ENCODE measurements at places on chromosomes 1 and 21.

GRCh38 chr1:43934101-43934985 lies 742 bp downstream of the ARTN start:
- DNase-seq = peak; percentile 65

GRCh38 chr1:83086346-83086745 lies 912.6 kb downstream of the TTLL7 start:
- no peak for DNase-seq

- peak; percentile 48 for DNase-seq
Measured at GRCh38 chr1:9009438-9010370, 16.5 kb downstream of the SLC2A7 start.

GRCh38 chr1:39839651-39840050 lies 43.7 kb downstream of the TRIT1 start:
- no peak for DNase-seq

DNA sequence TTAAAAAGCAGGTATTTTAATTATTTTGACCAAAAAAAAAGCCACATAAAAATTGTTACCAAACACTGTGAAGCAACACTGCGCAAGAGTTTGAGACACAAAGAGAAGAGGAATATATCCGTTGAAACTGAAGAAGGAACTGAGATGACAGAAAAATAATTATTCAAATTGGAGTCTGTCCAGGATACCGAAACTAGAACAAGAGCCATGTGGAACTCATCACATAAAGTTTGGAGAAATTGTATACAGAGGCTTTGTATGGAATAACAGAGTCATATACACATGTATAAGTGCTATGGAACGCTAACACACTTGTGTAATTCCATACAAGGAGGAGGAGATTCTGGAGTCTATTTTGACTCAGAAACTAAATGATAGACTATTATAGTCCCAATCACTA lies 675.1 kb upstream of the ADGRL2 start:
- no peak for DNase-seq

- no peak for DNase-seq
Measured at GRCh38 chr1:163799190-163799805, 477.5 kb downstream of the NUF2 start.

DNA sequence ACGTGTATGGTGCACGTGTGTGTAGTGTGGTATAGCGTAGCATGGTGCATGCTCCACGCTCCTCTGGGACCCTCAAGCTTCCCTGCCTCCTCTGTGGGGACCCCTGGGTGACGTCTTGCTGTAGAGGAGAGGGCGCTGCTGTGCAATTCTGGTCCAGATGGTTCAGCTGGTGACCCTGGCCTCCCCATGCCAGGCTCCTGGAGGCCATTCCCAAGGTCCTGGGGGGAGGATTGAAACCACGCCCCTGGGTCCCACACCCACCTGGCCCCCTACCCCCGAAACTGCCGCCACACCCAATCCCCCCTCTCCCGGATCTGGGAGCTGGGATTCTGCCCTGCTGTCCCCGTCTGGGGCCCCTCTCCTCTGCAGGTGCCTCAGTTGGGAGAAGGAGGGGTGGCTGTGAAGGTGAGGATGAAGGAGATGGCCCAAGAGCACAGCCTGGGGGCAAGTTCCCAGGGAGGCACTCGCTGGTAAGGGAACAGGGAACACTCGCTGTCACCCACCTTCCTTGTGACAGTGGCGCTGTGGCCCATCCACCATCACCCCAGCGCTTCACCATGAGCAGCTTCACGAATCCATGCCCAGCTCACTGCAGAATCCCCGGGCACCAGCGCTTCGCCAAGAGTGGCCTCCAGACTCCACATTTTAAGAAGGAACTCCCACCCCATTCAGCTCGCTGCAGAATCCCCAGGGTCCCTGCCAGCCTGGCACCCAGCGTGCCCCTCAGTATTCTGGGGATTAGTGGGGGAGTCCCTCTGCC lies 38.0 kb downstream of the WDR4 start:
- no peak for DNase-seq

DNA sequence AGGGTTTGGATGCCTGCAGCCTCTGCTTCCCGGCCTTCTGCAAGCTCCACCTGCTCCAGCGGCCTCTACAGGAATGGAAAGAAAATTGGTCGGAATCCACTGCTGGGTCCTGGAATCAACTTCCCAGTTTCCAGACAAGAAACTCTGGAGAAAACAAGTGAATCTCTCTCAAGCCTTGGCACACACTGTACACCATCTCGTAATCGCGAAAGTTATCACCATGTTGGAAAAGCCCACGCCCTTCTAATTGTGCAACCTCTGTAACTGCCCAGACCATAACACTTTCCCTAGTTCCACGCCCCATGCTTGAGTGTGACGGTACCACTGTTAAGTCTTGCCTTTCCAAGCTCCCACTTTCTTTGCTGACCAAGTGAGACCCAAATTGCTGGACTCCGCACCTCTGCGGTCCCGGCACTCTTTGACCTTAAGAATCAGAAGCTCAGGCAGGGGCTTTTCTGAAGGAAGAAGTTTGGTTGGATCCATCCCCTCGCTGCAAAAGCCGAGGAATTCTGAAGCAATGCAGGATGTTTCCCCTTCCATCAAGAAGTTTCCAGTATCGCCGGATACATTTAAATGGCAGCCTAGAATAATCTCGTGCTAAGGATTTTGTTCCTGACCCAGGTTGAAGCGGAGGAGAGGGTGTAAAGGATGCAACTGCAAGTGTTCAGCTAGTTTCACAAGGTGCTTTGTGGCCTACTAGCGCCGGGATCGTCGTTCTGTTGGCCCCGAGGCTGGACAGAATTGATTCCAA lies 6.2 kb downstream of the NR5A2 start:
- no peak for DNase-seq

- DNase-seq = no peak
Measured at GRCh38 chr1:16905868-16906702, 10.3 kb downstream of the RNU1-2 start.

DNA sequence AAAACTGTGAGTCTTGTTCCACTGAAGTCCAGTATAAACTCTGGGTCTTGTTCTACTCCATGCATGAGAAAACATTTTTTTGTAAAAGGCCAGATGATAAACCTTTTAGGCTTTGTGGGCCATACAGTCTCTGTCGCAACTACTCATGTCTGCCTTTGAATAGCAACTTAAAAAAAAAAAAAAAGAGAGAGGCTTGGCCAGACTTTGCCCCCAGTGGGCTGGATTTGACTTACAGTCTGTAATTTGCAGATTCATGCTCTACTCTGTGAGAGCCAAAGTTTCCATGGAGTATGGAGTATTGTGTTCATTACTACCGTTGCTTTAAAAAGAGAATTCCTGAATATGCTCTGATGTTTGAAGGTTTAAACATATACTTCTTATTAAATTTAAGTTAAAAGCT lies 654.9 kb upstream of the PKN2 start:
- no peak for DNase-seq

GRCh38 chr1:17755120-17755519 lies at the start of gene ACTL8:
Gene ACTL8, plus strand, starts transcription at chr1:17755333. Its CDS starts 67,676 bp downstream, at chr1:17823009.
- no peak for DNase-seq

DNA sequence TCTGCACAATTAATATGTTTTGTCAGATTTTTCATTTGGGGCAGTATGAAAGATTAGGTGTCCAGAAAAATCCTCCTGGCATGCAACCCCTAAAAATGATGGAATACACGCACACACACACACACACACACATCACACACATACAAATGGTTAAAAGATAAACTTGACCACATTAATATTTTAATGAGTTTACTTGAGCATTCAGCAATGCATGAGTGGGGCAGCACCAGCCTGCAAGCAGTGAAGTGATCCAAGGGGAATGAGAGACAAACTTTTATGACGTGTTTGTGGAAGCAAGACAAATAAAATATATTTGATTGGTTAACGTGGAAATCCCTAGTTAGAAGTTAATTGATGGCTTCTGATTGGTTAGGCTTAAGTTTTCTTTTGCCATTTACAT lies 29.1 kb upstream of the SOAT1 start:
- DNase-seq = no peak

DNA sequence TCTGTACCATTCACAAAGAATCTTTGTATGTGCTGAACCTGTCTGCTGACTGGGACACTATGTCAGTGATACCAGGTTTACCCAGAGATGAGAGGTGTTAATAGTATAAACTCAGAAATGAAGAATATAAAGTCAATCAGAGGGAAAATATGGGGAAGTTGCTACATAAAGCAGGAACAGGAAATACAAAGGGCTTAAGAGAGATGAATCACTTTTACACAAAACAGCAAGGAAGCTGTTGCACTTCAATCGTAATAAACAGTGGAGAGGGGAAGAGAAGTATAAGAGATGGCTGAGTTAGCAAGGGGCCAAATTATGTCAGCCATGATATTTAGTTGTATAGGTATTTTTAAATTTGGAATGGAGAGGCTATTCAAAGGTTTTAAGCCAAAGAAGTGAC lies 890.2 kb upstream of the NCAM2 start:
- DNase-seq = no peak

- DNase-seq = no peak
Measured at GRCh38 chr1:112255080-112255479, 140.9 kb upstream of the CTTNBP2NL start.

- no peak for DNase-seq
Measured at GRCh38 chr1:6329396-6329795, 64.2 kb downstream of the ACOT7 start.

DNA sequence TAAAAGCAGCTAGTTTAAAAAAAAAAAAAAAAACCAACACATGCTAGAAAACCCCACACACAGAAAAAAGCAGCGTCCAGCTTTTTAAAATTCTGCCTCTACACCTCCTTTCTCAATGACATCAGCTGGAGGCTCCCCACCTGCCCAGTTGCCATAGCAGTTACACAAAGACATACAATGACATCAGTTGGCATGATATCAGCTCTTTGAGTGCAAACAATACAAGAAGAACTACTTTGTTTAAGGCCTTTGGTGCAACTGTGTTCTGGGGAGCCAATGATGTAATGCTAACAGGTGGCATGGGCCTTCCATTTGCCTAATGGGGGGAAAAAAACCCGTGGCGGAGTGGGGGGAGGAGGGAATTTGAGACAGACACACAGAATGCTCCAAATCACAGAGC lies 32.9 kb downstream of the DUSP10 start:
- peak; percentile 60 for DNase-seq

- no peak for DNase-seq
Measured at GRCh38 chr1:66370462-66370971, 163.4 kb upstream of the SGIP1 start.

DNA sequence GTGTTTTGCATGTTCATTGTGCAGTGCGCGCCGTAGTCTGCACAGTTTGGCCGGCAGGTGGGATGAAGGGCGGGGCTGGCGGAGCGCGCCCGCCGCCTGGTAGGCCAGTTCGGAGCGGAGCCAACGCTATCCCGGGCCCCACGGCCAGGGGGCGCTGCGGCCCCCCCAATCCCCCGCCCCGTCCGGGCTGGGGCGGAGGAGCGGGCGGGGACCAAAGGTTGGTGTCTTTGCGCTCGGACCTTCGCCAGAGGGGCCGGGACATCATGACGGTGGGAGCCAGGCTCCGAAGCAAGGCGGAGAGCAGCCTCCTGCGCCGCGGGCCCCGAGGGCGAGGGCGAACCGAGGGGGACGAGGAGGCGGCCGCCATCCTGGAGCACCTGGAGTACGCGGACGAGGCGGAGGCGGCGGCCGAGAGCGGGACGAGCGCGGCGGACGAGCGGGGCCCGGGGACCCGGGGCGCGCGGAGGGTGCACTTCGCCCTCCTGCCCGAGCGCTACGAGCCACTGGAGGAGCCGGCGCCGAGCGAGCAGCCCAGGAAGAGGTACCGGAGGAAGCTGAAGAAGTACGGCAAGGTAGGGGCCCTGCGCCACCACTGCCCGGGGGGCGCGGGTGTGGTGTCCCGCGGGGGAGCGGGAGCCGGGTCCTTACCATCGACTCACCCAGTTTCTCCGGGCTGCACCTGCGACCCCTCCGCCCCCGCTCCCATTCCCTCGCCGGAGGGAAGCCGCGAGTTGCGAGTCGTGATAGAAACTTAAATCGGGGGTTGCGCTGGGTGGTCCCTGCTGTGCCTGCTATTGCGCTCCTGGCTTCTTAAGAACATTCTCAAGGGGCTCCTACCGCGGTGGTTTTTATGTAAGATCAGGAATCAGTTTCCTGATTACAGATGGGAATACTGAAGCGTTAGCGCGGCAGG lies at the start of gene C1orf115:
Gene C1orf115 (plus strand): TSS at position 224 of the 913 bp plus-strand sequence. CDS start 40 bp downstream, at position 264.
- DNase-seq = peak; percentile 83

DNA sequence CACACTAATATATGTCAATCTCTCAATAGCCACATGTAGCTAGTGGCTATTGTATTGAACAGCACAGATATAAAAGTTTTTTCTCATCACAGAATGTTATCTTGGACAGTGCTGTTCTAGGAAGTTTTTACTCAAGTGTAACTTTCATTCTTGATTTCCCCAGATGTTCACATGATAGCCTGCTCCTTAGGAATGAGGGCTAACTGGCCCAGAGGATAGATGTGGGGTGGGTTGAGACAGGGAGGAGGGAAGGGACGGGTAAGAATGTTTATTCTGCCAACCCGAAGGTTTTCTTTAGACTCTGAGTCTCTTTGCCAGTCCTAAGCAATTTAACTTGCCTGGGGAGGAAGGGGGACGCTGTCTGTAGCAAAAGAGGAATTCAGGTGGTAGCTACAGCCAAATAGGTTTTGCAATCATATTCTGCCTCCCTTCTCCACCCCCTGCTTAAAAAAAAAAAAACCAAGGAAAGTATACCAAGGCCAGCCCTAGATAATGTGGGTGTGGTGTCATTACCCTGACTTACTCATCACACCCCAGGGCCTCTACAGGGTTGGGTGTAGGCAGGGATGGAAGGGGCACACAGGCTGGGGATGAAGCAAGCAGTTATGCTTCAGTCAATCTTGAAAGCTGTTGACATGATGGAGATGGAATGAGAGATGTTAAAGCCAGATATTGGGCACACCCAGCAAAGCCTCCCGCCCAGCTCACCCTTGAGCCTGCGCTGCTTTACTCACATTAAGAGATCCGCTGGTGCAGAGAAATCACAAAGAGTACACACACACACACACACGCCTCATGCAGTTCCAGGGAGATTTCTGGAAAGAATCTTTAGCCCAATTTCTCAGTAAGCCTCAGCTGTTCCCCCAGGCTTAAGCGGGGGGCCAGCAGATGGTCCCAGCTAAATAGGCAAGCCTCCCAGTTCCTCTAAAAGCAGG lies 59.9 kb downstream of the PLXNA2 start:
- DNase-seq = no peak
